ENCODE measurements at places on chromosomes 2 and 18.
A peak's percentile ranks its signal among the peaks of the same experiment; 100 is the strongest.

DNA sequence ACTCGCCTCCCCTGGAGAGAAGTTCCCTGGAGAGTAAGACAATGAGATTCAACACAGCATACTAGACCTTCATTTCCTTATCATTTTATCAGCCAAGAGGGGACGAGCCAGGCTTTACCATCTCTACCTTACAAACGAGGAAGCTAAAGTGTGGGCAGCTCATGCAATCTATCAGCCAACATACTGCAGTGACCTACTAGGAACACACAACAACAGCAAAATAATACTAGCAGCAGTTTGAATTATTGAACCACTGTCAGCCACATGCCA, 60.0 kb upstream of the TEX51 start:
- DNase-seq, result no peak

- no peak for DNase-seq
Measured at GRCh38 chr2:147538088-147538487, 306.7 kb upstream of the ACVR2A start.

- no peak for DNase-seq
Measured at GRCh38 chr2:195473862-195474261, 183.2 kb upstream of the SLC39A10 start.

- DNase-seq, result peak; percentile 41
Measured at GRCh38 chr18:28512357-28512756, 335.4 kb upstream of the CDH2 start.

GRCh38 chr2:234771980-234772732, 179.7 kb upstream of the SH3BP4 start:
- peak; percentile 87 for DNase-seq

DNA sequence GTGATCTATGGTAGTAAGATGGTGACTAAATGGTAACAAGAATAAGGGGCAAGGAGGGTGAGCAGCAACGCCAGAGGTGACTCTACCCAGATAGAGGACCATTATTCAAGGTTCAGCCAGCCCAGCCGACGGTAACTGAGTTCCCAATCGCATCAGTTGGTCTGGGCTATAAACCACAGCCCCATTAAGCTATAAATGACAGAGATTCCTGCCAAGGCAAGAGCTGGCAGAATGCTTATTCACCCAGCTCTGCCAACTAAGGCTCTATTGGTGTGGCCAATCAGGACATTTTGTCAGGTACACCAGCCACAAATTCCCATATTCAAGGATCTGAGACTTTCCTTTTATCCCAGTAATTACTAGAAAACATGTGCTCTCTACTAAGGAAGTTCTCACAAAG, 3.6 kb downstream of the CHN1 start:
- peak; percentile 9 for DNase-seq

DNA sequence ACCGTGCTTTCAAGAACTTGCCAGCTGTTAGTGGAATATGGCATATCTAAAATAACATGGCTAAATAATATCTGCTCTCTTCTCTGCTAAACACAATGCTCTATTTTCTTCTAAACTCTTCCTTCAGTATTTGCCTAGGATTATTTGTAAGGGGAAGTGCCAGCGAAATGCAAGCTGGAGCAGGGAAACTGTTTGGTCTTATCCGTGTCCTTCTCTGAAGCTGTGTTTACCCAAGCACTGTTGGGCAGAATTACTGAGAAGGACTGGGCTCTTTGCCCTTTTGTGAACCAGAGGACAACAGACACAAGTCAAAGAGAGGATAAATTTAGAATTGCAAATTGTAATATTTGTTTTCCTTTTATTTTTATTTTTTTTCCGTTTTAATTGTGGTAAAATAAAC, 23.6 kb downstream of the CPO start:
- no peak for DNase-seq

- DNase-seq, result no peak
Measured at GRCh38 chr2:10964052-10964790, 52.5 kb downstream of the KCNF1 start.

- no peak for DNase-seq
Measured at GRCh38 chr2:43384143-43384542, 157.7 kb upstream of the ZFP36L2 start.

- peak; percentile 20 for DNase-seq
Measured at GRCh38 chr2:192960945-192961344, 766.2 kb upstream of the TMEFF2 start.

- peak; percentile 49 for DNase-seq
Measured at GRCh38 chr2:183248866-183249567, 124.8 kb downstream of the NUP35 start.

DNA sequence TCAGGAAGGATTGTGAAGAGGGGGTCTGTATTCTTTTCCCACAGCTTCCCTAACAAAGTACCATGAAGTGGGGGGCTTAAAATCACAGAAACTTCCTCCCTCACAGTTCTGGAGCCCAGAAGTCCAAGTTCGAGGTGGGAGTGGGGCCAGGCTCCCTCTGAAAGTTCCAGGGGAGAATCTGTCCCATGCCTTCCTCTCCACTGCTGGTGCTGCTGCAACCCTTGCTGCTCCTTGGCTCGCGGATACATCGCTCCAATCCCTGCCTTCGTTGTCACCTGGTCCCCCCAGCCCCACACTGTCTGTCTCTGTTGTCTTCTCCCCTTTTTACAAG, 134.1 kb downstream of the DDX1 start:
- DNase-seq, result no peak

DNA sequence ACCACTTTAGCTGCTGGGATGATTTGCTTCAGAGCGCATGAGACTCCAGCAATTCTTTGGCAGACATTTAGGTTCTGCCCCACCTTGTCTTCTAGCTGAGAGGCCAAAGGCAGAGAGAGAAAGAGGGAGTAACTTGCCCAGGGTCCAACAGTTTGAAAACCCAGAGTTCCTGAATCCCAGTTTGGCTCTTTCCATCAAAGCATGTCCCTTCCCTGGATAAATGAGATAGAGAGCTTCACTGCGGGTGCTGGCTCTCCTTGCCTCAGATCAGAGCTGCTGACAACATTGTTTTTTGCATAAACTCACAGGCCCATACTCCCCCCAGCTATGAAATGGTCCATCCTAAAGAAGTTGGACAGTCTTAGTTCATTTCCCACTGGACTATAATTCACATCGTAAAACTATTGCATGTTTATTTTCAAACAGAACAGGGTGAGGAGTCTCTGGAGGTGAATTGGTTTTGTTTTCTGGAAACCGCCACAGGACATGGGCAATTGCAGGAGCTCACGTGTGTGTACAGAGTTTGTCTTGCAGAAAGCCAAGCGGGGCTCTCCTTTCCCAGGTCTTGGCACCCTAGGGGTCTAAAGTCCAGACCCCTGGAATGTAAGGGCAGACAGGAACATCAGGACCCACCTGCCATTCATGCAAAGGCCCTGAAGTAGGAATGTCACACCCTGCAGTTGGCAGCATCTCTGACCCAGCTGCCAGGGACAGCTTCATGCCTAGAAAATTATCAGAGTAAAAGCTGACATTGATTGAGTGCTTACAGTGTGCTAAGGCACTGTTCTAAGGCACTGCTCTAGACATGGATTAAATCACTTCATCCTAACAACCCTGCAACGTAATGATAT, 25.0 kb upstream of the SLC14A2 start:
- DNase-seq, result no peak

- no peak for DNase-seq
Measured at GRCh38 chr2:102749938-102750337, 11.9 kb upstream of the TMEM182 start.

- no peak for DNase-seq
Measured at GRCh38 chr18:50356036-50356945, 18.6 kb upstream of the SKA1 start.

DNA sequence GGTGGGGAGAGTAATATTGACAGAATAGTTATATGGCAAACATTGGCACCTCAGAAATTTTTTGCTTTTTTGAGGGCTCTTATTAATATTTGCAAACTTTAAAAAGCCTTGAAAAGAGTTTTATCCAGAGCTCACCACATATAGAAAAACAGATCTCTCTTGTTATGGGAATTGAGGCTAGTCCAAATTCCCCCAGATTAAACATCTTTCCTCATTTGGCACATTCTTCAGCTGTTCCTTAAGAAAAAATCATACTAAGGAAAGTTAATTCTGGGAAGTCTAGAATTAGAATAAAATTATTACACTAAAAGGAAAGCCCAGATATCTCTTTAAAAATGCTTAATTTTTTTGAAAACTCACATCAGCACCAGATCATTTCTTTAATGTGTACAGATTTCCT, 5.6 kb downstream of the TFPI start:
- DNase-seq, result no peak
